ENCODE measurements at places on chromosomes 2 and 18.

DNA sequence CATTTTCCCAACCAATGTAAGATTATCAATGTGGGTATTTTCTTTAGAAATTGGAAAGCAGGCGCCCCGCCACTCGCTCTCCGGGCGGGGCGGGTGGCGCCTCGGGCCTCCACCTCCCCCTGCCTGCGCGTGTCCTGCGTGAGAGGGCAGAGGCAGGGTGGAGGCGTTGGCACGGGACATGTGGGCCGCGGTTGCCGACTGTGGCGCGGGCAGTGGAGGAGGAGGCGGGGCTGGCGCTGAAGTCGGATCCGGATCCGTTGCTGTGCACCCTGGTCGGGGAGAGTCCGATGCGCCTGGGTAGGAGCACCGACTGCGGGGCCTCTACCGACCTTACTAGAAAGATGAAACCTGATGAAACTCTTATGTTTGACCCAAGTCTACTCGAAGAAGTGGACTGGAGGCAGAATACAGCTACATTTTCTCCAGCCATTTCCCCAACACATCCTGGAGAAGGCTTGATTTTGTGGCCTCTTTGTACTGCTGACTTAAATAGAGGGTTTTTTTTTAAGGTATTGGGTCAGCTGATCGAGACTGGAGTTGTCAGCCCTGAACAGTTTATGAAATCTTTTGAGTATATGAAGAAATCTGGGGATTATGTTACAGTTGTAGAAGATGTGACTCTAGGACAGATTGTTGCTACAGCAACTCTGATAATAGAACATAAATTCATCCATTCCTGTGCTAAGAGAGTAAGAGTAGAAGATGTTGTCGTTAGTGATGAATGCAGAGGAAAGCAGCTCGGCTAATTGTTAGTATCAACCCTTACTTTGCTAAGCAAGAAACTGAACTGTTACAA lies 37.9 kb downstream of the PMS1 start:
- DNase-seq, result no peak

GRCh38 chr2:42839809-42840501 lies 47.6 kb upstream of the HAAO start:
- no peak for DNase-seq

- DNase-seq, result no peak
These were observed 191.8 kb upstream of the HNMT start for GRCh38 chr2:137772451-137772850.

DNA sequence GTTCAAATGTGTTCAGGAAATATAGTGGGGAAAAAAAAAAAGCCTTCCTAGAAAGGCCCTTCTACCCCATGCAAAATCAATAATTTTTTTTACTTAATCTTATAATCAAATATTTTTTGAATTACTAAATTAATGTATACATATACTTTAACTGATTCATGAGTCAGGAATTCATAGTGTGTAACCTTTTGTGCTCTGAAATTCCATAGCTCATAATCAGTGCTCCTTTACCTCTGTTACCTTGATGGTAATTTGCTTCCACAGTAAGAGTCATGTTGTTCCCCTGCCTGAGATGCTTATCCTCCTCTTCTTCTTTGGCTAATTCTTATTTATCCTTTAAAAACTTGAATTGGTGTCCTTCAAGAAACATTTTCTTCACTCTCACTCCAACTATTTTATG lies 414.2 kb downstream of the THSD7B start:
- no peak for DNase-seq

DNA sequence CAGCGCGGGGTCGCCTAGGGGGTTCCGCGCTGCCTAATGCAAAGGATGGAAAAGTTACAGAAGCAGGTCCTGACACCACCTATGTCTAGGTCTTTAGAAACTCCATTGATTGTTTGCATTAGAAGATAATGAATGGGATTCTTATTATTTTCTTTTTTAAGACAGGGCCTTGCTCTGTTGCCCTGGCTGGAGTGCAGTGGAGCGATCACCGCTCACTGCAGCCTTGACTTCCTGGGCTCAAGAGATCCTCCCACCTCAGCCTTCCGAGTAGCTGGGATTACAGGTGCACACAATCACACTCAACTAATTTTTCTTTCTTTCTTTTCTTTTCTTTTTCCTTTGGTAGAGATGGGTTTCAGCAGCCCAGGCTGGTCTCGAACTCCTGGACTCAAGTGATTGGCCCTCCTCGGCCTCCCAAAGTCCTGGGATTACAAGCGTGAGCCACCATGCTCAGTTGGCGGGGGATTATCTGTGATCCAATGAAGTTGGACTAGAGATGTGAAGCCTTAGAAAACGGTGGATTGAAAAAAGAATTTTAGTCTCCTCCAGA lies 761 bp upstream of the IDH1 start:
- DNase-seq, result no peak

DNA sequence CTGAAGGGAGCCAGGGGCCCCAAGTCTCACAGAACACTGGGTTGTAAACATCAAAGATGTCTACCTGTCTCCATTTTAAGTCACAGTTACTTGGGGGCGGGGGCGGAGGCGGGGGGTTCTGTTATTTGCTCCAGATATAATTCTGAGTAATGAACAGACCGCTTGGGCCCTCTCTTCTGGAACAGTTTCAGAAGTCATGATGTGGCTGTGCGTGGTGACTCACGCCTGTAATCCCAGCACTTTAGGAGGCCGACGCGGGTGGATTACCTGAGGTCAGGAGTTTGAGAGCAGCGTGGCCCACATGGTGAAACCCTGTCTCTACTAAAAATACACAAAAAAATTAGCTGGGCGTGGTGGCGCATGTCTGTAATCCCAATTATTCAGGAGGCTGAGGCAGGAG lies 157.9 kb upstream of the APCDD1 start:
- no peak for DNase-seq

DNA sequence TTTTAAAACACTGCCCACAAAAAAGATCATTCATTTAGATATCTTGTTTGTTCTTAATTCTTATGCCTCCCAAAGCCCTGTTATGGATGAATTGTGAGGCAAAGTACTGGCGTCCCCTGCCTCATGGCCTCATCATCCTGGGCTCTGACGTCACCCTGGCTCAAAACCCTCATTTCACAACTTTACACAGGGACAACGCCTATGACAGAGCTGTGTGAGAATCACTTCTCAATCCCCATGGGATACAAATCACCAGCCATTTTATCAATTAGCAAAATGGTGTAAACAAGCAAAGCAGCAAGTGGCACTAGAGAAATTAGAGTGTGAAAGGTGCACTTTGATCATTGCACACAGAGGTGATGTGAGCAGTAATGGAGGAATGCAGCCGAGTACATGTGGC lies 16.6 kb downstream of the FHOD3 start:
- DNase-seq, result no peak
